NCI-H1930 (cell line): ENCODE measurements at places on chromosomes 13 and 19.
A peak's percentile ranks its signal among the peaks of the same experiment; 100 is the strongest.

DNA sequence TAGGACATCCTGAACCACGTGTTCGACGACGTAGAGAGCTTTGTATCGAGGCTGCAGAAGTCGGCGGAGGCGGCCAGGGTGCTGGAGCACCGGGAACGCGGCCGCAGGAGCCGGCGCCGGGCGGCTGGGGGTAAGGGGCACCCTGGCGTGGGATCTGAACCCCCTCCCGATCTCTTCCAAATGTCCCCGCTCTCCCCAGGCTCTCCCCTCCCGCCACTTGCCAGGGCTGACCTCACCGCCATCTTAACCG is 6.0 kb downstream of the EPS8L1 start:
- no peak for DNase-seq

DNA sequence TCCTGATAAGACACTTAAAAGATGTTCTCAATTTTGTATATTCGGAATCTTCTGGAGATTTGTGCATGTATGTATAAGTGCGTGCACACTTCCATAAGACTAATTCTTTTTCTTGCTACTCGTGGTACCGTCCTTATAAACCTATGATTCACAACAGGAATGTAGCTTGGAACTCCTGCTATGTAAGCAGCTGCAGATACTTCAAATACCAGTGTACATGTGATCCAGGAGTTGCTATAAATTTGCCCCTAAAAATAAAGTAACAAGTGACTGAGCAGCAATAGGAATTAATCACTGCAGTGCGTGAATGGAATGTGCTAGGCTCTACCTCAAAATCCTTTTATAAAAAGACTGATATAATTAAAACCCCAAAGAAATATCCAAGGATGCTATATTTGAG is 214.9 kb downstream of the KLF5 start:
- DNase-seq: no peak

DNA sequence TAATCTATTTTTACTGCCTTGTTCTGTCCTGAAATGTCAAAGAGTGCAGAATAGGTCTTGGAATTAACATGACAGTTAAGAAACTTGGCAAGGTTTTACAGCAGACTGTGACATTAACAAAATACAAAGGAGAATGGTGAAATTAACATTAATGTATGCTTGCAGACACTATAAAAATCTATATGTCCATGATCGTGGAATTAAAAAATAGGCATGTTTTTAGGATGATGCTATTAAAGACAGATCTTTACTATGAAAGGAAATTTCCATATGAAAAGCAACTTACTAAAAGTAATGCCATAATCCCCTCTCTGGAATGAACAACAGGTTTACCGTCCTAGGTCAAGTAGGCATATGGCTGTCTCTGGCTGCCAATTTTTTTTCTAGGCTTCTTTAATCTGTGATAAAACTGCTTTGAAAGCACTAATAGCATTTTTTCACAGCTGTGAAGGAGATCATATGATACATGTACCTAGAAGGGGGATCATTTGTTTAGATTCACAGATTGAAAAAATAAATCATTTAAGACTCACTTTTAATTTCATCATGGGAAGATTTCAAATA is 291.5 kb downstream of the ZNF536 start:
- no peak for DNase-seq

GRCh38 chr19:5536337-5536894 is 31.3 kb downstream of the TINCR start:
- peak; percentile 25 for DNase-seq

GRCh38 chr19:46604781-46605355 is 3.7 kb downstream of the CALM3 start:
- DNase-seq: no peak

DNA sequence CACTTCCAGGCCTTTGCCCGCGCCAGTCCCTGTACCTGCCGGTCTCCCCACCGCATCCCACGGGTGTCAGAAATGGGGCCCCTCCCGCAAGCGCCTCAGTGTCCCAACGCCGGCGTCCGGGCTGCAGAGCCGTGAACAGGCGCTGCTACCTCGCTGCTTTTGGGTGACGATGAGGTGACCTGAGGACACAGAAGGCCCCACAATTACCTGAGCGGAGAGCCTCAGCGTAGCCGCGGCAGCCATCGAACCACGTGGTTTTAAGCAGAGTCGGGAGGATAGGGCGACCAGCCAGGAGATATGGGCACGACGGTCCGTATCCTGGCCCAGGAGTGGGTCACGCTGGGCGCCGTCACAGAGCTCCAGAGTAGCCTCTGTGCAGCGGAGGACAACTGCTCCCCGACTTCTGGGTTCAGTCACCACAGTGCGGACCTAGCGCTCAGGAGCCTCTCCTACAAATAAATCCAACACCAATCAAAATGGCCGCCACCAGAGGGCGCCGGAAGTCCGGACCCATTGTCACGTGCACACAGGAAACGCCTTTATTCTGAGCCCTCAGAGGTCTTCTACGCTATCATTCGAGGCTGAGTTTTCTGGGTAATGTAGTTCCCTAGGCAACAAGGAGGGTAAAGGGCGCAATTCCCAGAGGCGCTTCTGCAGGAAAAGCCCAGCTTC is at the start of gene ZNF814:
ZNF814 (minus strand) TSS at position 478 of the 672 bp plus-strand sequence; CDS start at position 243, 235 bp downstream.
- peak; percentile 91 for DNase-seq

GRCh38 chr13:98801626-98802418 is 49.4 kb upstream of the SLC15A1 start:
- DNase-seq: no peak

DNA sequence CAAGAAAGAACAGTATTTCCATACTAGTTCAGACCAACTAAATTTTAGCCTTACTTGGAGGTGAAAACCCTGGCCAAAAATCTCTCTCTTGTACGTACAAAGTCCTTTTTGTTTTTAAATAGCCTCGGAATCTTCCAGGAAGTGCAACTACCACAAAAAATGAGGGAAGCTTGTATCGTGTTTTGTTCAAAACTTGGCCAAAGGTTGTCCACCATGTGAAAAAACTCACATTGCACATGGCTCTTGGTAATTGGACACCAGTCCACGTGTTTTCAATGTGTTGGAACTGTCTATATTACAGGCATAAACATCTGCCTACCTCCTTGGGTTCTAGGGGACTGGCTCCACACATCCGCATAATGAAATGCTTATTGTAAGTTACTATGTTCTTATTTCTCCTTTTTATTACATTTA is 15.2 kb upstream of the STRN4 start:
- DNase-seq: no peak

GRCh38 chr13:51613535-51613934 is 29.3 kb downstream of the WDFY2 start:
- DNase-seq: no peak

- peak; percentile 35 for DNase-seq
Measured at GRCh38 chr19:34145741-34146202, 26.5 kb upstream of the LSM14A start.

DNA sequence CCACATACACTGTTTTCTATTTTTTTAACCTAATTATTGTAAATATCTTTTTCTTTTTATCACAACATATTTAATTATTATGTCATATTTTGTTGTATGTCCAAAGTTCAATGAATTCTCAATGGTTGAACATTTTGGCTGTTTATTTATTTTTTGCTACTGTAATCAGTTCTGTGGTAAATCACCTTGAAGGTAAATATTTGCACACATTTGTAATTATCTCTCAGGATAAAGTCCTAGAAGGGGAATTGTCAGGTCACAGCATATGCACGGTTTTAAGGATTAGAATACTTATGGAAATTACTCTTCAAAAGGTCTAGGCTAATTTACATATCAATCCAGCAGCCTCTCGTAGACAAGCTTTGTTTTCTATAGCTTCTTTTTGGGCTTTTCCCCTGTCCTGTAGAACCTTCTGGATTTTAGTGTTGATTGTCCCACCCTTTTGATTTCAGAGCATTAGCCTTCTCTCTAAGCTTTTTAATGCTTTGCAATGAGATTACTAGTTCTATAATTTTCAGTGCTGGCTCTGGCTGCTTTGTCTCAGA is 362.6 kb downstream of the KCNRG start:
- no peak for DNase-seq

- no peak for DNase-seq
Measured at GRCh38 chr13:26914624-26915023, 154.0 kb upstream of the GPR12 start.

GRCh38 chr13:50309882-50310594 is 294.8 kb downstream of the KCNRG start:
- no peak for DNase-seq

- DNase-seq: no peak
Measured at GRCh38 chr19:58010507-58010906, 7.9 kb upstream of the ZNF606 start.

- DNase-seq: no peak
Measured at GRCh38 chr13:31556376-31556775, 182.9 kb upstream of the RXFP2 start.

DNA sequence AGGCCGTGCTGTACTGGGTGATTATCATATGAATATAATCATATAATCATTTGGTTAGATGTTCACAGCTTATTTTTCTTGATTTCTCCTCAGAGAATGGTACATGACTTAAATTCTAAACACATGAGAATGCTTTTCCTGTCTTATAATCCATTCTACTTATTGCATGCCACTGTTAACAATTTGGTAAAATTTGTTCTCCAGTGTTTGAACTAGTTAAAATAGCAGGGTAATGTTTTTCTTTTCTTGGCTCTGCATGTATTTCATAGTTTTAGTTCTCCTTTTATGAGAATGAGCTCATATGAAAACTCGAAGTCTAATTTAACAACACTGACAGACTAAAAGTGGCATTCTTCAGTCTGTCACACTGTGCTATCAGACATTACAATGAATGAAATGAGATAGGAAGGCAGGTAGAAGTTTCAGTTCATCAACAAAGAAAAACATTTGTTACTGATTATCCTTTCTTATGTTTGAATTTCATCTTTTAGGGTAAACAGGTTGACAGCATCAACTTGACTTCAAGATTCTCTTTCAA is 10.2 kb downstream of the SPRYD7 start:
- DNase-seq: no peak

- no peak for DNase-seq
Measured at GRCh38 chr19:56681702-56682101, 10.1 kb upstream of the ZNF835 start.

DNA sequence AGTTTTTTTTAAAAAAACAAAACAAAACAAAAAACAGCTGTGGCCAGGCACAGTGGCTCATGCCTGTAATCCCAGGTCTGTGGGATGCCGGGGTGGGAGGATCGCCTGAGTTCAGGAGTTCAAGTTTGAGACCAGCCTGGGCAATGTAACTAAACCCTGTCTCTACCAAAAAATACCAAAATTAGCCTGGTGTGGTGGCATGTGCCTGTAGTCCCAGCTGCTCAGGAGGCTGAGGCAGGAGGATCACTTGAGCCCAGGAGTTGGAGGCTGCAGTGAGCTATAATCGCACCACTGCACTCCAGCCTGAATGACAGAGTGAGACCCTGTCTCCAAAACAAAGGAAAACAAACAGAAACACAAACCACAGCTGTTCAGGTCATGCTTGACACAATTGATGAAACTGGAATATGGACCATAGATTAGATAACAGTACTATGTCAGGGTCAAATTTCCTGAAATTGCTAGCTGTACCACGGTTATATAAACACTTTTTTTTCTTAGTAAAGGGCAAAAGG is 6.9 kb upstream of the ANGPTL4 start:
- no peak for DNase-seq

GRCh38 chr19:1685046-1685445 is 32.6 kb upstream of the TCF3 start:
- no peak for DNase-seq

DNA sequence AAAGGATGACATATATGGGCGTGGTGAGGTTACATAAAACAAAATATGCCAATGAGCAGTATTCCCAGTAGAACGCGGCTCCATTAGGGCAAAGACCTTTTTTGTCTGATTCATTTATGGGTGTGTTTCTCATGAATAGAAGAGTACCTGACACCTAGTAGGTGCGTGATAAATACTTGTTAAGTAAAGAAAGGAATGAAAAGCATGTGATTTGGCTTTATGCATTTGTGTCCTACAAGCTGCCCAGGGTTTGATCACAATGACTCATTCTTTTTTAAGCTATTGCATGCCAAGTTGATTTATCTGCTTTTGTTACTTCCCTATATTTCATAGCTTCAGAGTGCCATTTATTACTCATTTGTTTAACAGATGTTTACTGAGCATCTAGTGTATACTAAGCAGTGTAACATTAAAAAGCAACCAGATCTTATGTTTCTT is 19.1 kb upstream of the KCTD4 start:
- DNase-seq: peak; percentile 65

GRCh38 chr19:44803442-44804428 is 5.2 kb upstream of the BCAM start:
- DNase-seq: no peak

DNA sequence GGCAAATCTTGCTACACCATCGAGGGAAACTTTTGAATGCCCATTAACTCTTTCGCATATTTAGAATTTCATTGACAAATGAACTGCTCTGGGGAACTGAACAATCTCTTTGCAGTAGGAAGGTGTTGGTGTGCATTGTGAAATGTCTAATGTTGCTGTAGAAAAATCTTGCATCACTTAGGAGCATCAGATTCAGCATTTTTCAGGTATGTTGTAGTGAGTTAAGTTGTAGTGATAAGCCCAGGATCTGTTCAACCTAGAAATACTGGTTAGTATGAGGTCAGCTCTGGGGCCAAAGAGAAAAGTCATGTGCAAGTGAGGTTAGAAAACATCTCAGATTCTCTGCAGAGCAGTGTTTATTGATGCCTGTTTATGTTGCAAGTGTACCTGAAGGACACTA is 4.1 kb downstream of the FRY start:
- DNase-seq: no peak
